ENCODE measurements at places on chromosomes 7 and 10.

- no peak for DNase-seq
Measured at GRCh38 chr10:929960-930624, 1.4 kb downstream of the LARP4B start.

- peak; percentile 8 for DNase-seq
Measured at GRCh38 chr7:34596887-34597286, 61.1 kb upstream of the NPSR1 start.

DNA sequence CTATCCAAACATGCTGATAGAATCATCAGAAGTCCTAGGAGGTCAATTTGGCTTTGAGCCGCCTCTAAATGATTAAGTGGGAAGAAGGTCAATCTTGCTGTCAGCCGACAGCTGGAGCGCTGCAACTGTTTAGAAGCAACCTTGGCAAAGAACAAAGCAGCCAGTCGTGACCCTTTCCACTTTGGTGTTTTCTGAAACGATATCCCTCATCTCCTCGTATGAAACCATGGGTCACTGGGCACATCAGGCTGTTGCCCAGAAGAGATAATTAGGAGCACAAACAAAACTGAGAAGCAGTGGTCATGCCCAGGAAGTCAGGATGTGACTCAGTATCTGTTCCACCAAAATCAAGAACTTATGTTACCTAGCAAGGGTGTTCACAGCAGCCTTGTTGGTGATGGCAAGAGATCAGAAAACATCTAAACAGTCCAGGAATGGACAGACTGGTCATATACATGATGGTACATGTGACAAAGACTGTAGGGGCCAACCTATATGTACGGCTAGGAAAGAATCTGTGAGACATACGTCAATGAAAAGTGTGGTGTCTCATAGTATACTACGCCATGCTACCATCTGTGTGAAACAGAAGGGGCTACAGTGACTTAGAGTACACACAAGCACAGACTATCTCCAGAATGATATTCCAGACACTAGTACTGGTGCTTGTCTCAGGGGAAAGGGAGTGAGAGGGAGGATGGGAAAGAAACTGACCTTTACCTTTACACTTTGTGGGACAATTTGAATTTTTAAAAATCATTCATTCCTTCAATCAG lies 22.4 kb downstream of the STN1 start:
- peak; percentile 68 for DNase-seq

- DNase-seq: no peak
Measured at GRCh38 chr7:11077816-11078215, 104.1 kb downstream of the PHF14 start.

DNA sequence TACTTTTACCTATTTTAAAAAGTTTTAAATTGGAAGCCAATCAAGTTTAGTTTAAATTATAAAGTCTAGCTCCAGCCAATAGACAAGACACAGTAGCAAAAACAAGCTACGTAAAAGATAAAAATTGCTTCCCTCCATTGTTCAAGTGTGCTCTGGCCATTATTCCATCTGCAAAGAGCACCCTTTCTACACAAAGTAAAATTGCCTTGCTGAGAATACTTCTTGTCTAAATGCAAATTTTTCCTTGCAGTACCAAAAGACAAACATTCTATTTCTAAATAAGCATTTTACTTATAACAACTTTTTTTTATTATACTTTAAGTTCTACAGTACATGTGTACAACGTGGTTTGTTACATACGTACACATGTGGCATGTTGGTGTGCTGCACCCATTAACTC lies 75.9 kb upstream of the ZNF746 start:
- no peak for DNase-seq

DNA sequence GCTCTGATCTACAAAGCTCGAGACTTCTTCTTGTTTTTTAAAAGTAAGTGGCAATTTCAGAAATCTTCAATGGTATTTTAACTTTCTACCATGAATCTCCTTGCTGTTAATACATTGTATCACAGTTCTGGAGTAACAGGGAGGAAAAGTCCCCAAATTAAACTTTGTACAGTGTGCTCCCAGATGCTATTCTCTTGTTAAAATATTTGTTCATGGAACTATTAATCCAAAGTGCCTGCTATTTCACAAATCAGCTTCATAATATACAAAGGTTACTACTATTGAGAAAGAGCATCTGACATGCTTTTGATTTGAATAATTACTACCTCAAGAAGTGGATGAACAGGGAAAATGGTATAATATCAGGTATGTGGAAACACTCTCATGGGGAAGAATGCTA lies 36.6 kb downstream of the SIRT1 start:
- no peak for DNase-seq

DNA sequence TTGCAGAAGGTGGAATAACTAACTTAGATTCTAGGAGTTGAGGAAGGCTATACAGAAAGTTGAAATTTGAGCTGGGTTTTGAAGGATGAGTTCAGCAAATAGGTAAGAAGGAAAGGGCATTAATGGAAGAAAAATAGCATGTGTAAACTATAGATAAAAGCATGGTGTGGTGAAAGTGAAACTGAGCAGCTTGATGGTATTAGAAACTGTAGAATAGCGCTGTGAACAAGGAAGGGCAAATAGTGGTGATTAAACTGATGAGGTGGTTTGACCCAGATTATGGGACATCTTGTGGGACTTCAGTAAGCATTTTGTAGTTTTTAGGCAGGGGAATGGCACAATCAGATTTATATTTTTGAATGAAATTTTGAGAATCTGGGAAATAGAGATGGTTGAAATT lies 90.5 kb downstream of the EXOC6 start:
- no peak for DNase-seq

GRCh38 chr7:150685219-150686029 lies at the start of gene GIMAP2:
TSS of gene GIMAP2 (plus strand) at chr7:150685706. CDS start at chr7:150687060, 1,354 bp downstream.
- DNase-seq: peak; percentile 52

DNA sequence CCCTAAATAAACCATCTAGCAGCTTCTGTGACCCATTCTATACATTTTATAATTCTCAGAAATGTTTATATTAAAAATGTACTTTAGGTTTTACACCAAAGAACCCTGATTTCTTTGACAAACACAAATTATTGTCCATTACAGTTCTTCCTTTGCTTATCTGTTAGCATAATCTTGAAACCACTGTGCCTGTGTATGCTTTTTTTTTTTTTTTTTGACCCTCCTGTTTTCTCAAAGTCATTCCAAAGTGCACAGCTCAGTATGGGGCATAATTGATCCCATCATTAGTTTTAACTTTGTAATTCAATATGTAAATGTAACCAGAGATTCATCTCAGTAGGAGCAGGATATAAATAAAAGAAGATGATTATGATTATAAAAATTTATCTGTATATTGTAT lies 229.3 kb downstream of the DGKB start:
- no peak for DNase-seq

Measured in EL (cell line).